A549 (cell line): ENCODE measurements at places on chromosomes 5 and 9.

GRCh38 chr5:41094871-41095270 is 23.7 kb upstream of the MROH2B start:
- peak; percentile 53 for DNase-seq

- DNase-seq, result no peak
Observed at GRCh38 chr5:367358-368130, 46.0 kb downstream of the AHRR start.

GRCh38 chr5:89232139-89232603 is 349.2 kb upstream of the MEF2C start:
- no peak for DNase-seq

DNA sequence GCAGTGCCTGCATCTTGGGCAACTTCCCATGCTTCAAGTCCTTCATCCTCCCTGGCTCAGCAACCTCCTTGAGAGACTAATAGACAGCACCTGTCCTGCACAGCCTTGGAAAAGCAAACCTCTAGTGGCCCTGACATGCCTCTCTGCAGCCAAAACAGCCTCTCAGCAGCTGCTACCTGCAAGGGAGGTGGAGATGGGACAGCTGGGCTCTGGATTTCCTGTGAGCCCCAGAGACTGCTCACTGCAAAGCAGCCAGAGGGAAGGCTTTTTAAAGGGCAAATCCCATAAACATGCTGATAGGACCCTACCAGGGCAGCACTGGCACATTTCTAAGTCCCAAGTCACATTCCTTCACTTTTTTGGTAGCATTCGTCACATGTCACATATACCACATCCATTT is 31.5 kb upstream of the MYORG start:
- DNase-seq, result no peak

GRCh38 chr9:109918339-109919163 is 138.6 kb downstream of the PALM2AKAP2 start:
- no peak for DNase-seq

DNA sequence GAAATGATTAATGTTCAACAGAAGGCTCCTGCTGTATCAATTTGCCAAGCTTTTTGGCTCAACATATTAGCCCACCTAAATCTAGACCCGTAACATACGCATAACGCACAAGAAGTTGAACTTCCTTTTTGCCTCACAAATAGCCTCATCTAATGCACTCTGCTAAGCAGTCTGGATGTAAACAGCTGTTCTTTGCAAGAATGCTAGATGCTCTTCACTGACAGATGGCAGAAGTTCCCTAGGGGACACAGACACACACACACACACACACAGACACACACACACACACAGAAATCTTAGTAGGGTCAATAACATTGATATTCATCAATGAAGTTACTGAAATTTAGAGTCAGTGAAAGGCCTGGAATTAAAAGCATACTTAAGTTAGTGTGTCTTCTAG is 13.2 kb upstream of the PCA3 start:
- DNase-seq, result no peak

- peak; percentile 33 for DNase-seq
Observed at GRCh38 chr5:10354048-10354872, 765 bp downstream of the MARCHF6 start.

DNA sequence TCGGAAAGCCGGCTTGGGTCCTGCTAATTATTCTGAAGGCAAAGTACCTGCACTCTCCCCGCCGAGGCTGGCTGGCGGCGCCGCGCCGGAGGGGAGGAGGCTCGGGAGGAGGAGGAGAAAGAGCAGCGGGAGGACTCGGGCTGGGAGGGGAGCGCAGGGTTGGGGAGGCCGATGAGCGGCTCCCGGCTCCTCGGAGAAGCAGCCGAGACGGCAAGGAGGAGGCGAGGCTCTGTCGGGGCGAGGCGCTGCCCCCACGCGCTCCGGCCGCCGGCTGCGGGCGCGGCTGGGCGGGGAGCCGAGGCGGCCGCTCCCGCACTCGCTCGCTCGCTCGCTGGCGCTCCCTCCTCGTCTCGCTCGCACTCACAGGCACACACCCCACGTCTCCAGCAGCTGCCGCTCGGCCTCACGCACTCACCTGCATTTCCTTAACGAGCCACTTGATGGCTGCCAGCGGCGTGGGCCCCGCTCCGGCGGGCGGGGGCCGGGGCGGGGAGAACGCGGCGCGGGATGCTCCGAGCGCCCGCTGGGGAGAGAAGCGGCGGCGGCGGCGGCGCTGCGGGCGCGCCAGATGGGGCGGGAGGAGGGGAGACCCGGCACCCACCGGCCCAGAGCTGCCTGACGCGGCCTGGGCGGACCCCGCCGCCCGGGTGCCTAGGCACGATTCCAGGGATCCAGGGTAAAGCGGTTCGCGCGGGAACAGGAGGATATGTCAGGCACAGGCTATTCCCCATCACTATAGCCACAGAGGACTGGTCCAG is at the start of gene PTPRD:
TSS of gene PTPRD (minus strand) at position 362 of the 758 bp plus-strand sequence.
- peak; percentile 64 for DNase-seq

DNA sequence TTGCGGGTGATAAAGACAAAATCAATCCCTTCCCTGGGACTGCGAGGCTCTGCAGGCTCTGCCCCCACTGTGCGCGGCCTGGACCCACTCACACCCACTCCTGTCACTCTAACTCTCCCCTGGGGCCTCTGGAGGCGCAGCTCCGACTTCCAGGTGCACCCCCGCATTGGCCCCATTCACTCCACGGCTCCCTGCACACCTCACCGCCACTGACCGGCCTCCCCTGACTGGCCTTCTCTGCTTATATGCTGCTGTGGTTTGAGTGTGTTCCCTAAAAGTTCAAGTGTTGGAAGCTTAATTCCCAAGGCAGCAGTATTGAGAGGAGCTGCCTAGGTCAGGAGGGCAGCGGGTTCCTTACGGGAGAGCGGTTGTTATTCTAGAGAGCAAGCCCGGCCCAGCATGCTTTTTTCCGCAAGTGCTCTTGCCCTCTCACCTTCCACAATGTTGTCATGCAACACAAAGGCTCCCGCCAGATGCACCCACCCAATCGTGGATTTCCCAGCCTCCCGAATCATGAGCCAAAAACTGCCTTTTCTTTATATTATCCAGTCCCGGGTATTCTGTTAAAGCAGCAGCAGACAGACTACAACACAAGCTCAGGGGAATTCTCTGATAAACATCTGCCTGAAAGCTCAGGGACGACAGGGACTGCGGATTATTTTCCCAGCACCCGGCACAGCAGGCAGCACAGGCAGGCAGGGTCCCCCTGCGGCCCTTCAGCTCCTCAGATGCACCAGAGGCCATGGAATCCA is 73.5 kb upstream of the LRRTM2 start:
- no peak for DNase-seq

- no peak for DNase-seq
Observed at GRCh38 chr9:136786451-136786850, 4.7 kb upstream of the TMEM141 start.

- DNase-seq, result no peak
Observed at GRCh38 chr5:151520294-151520693, 70.8 kb downstream of the FAT2 start.

DNA sequence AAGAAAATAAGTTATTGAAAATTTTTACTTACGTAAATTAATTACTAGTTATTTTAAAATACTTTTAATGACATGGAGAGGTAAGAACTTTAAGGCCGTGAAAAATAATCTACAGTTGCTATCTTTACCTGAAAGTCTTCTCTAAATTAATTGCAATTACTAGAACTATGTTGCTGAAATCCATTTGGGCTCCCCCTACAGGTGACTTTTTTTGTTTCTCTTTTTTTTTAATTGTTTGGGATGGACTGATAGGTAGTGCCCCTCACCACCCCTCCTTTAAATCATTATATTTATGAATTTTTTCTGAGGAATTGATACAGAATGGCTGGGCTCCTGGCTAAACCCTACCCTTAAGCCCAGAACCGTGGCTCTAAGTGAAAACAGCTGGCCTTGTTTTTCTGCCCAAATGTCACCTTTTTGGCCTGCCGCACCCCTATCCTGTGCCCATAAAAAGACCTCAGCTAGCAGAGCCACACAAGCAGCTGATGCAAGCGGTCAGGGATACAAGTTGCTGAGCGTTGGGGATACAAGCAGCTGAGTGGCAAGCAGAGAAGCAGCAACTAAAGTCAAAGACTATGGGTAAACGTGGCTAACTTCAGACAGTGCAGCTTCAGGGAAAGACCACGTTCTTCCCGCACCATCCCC is 315.2 kb upstream of the ACO1 start:
- DNase-seq, result no peak

DNA sequence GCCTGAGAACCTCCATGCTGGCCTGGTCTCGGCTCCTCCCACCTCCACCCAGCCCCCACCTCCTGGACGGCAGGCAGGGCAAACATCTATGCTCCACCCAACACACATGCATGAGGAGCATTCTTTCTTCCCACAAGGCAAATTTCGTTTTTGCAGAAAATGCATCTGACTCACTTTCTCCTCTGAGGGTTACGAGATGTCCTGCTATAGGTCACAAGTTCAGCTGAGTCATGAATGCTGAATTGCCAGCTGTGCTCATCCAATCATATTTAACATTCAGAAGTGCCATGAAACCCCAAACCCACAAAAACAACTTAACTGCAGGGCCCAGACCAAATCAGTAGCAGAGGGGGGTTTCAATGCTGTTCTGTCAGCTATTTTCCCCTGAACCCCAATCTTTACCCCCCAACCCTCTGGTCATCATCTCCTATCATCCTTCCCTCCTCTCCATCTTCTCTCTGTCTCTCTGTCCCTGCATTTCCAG is 39.0 kb upstream of the OSMR start:
- DNase-seq, result peak; percentile 86

DNA sequence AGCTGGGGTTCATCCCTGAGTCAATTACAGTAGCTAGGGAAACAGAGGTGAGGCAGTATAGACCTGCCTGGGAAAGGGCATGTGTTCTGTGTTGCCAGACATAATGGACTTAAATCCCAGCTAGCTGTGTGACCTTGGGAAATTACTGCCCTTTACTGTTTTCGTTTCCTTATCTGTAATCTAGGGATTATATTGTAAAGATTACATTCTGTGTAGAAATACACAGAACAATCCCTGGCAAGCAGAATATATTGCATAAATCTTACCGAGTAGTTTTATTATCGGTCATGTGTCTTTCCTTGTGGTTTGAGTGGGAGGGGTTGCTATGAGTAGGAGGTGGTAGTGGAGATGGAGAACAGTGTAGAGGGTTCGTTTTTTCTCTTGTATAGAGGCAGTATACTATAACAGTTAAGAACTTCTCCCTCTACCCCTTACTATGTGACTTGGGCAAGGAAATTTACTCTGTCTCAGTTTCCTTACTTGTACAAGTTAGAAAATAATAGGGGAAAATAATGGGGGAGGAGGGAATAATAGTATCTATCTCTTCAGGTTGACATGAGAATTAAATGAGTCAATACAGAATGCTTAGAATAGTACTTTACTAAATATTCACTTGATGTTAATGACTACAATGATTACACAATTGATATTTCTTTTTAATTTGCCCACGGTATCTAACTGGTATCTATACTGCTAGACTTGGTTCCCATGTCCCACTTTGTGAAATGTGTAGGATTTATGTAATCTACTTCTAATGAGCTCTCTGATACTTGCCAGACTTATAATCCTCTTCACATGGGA is 7.1 kb upstream of the DMXL1 start:
- DNase-seq, result no peak

DNA sequence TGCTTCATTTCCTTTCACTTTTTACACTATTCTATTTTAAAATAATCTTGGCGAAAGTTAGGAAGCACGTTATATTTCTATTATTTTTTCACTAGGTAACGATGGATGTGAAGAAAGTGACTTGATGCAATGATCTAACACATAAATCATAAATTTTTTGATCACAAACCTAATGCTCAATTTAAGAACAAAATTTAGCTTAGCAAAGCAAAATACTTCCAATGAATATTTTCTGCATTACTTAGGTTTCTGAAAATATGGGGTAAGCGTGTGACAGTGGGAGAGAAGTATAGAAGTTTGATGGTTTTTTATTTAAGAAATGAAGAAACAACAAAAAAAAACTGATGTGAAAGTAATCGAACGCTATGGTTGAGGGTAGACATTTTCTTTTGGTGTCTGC is 1528.7 kb upstream of the CDH9 start:
- no peak for DNase-seq

DNA sequence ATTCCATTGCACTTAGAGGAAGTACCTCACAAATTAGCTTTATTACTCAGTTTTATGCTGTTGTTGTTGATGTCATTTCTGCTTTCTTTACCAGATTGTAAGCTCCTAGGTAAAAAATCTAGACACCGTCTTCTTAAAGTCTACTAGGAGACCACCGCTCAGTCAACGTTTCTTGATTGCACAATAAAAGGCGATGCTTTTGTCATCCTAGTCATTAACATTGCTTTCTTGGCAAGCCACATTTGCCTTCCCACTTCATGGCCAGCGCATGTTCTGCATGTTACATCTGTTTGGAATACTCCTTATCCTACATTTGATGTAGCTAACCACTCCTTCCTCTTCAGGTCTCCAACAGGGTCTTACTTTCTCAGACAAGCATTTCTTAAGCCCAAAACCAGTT is 464.0 kb upstream of the TUSC1 start:
- no peak for DNase-seq

GRCh38 chr5:148751025-148751424 is 75.4 kb upstream of the ADRB2 start:
- DNase-seq, result no peak

DNA sequence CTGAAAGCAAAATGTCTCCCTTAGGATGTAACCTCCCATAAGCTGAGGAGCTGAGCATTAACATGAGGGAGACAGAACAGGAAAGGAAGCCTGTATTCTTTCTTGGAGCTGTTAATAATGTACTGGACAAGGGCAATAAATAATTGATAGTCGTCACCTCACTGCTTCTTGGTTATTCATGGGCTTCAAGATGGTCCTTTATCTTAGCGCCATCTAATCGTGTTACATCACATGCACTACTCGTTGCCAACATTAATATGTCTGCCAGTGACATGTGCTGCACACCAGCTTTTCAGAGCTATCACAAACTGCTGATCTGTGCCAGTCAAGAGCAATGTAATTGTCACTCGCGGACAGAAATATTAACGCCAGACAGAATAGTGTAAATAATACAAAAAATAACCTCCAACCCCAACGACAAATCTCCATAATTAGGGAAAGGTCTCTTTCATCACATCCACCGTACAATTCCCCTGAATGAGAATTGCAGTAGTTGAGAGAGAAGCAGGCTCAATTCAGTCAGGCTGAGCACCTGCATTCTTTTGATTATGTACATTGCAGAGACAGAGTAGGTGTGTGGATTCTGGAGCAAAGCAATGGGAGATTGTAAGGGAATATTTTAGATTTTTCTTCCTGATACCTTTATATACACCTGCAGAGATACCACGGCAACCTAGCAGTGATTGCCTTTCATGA is 267.1 kb downstream of the SPATA31D1 start:
- DNase-seq, result no peak

GRCh38 chr5:122584411-122585300 is 190.2 kb upstream of the SNX2 start:
- DNase-seq, result no peak

GRCh38 chr9:123928533-123929176 is 1.3 kb downstream of the DENND1A start:
- no peak for DNase-seq

GRCh38 chr9:89496645-89497256 is 1.2 kb downstream of the SEMA4D start:
- DNase-seq, result peak; percentile 24

- no peak for DNase-seq
Observed at GRCh38 chr5:151954255-151954654, 29.6 kb upstream of the GLRA1 start.

GRCh38 chr9:34999576-34999975 is 10.0 kb downstream of the DNAJB5 start:
- DNase-seq, result no peak
